ENCODE measurements at places on chromosomes 5 and 9. TPM values are rescaled to one million over a fixed set of nuclear protein-coding genes. Genes with fewer than 3 reads are reported as not detected.

Gene SLC6A7
- total RNA-seq = not detected

Gene ANKH
- 73.7 TPM for total RNA-seq

Gene PCDHGA3
- total RNA-seq = 4.0 TPM

Gene PCDHGA8
- 1.9 TPM for total RNA-seq

Gene TRIM7
- total RNA-seq = 1.2 TPM

DNA sequence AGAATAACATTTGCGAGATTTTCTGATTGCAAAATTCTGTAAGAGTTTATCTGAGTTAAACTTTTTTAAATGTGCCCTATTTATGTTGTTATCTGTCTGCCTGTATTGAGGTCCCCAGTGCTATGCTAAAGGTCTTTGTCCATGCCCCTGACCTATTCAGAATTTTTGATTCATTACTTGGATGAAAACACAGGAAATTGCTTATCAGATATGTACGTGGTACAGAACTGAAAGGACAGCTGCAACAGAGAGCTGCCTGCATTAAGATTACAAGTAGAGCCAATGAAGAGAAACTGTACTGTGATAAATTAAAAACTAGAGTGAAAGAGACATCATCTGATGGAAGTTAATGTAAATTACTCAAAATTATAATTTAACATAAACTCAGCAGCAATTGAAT is 408.8 kb downstream of the ADGRV1 start:
- no peak for DNase-seq

- no peak for DNase-seq
These were observed 127.6 kb downstream of the RFX3 start for GRCh38 chr9:3398232-3398648.

DNA sequence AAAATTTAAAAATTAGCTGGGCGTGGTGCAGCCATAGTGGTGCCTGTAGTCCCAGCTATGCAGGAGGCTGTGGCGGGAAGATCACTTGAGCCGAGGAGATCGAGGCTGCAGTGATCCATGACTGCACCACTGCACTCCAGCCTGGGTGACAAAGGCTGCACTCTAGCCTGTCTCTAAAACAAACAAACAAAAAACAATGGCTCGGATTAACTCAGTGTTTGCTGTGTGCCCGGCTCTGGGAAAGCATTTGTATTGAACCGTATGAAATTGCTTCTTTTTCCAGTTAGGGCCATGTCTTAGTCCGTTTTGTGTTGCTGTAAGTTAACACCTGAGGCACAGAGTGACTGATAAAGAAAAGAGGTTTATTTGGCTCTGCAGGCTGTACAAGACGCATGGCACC is 62.6 kb downstream of the CFAP77 start:
- no peak for DNase-seq

- no peak for DNase-seq
These were observed 240.2 kb upstream of the GLRA1 start for GRCh38 chr5:152164860-152165259.

- no peak for DNase-seq
These were observed 6.0 kb downstream of the DMRT1 start for GRCh38 chr9:847505-847904.

- no peak for DNase-seq
These were observed 41.8 kb downstream of the CAMSAP1 start for GRCh38 chr9:135865531-135865930.

Measured in mucosa of gallbladder (tissue), 1 donor.